ENCODE measurements at places on chromosomes 16 and 17.

DNA sequence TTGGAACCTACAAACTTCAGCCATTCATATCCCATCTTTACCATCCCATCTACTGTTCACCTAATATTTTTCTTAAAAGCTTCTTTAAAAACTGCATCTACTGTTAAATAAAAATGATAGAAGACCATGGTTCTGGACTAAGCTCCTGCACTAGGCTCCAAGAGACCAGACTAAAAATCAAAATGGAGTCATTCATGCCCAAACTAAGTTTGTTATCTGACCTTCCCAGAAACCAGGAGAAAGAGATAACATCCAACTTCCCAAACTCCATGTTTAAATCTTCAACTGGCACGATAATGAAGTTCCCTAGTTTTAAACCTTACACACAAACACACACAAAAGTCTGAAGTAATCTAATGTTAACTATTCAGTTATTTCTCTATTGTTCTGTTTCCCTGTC lies 13.8 kb downstream of the DCUN1D3 start:
- no peak for DNase-seq

DNA sequence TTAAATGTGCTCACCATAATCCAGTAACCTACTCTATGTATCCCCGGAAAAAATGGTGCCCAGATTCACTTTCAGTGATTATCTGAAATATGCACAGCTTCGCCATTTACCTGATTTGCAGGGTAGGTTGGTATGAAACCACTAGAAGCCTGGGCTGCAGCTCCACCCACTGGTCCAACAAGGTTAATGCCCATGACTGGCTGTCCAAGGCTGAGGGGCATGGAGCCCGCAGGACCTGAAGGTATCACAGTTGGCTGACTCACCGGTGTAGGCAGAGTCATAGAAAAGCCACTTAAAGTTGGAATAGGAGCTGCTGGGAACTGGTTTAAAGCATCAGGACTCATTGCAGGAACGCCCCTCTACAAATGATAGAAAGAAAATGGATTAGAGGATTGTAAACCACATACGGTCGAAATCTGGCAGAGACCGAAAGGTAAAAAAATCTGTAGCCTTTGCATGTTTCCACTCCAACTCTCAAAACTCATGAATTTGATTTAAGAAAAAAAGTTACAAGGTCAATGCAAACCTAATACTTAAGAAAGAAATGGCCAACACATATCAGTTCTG lies 38.6 kb downstream of the SYNRG start:
- no peak for DNase-seq

- DNase-seq, result no peak
Measured at GRCh38 chr17:68684949-68685357, 83.8 kb upstream of the FAM20A start.

- no peak for DNase-seq
Measured at GRCh38 chr17:37490638-37491614, 1.2 kb downstream of the DUSP14 start.

DNA sequence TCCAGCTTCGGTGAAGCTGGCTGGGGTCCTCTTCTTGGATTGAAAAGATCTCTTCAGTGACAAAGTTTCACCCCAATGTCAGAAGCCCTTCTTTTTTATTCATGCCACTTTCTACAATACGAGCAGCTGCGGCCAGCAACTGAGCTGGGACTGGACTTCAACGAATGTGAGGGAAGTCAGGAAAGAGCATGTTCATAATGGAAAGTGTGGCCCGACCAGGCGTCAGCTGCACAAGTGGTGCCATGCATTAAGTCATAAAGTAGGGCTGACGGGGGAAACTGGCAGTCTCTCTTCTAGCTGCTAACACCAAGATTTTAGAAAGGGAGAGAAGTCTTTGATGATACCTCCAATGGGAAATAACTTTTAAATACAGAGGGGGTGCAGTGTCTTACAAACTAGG lies 192.6 kb downstream of the PARN start:
- DNase-seq, result no peak

DNA sequence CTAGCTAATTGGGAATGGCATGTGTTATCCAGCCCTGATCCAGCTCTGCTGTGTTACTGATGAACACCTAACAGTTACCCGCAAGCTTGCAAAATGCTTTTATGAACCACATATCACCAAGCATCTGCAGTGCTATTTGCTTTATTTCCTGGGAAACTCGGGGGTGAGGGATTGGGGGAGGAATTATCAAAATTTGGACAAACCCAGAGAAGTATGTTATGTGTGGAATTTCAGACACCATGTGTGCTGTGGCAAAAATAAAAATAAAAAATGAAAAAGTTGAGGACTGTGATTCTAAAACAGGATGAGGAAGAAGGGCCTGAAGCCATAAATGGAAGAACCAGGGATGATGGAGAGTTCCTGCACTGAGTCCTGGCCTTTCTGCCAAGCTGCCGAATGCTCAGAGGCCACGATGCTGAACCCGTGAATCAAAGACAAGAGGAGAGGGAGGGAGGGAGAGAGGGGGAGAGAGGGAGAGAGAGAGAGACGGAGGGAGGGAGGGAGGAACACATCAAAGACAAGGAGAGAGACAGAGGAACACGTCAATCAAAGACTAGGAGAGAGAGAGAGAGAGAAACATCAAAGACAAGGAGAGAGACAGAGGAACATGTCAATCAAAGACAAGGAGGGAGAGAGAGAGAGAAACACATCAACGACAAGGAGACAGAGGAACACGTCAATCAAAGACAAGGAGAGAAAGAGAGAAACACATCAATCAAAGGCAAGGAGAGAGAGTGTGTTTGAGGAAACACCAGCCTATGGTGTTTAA lies 89.8 kb downstream of the MRM3 start:
- DNase-seq, result no peak

GRCh38 chr16:81136390-81137335 lies 40.5 kb upstream of the GCSH start:
- DNase-seq, result no peak

GRCh38 chr16:1613728-1614455 lies 1.7 kb downstream of the CRAMP1 start:
- no peak for DNase-seq

GRCh38 chr17:44627513-44628242 lies 28.6 kb upstream of the MEIOC start:
- DNase-seq, result no peak

- no peak for DNase-seq
Measured at GRCh38 chr17:29610395-29610794, 12.3 kb downstream of the CORO6 start.

DNA sequence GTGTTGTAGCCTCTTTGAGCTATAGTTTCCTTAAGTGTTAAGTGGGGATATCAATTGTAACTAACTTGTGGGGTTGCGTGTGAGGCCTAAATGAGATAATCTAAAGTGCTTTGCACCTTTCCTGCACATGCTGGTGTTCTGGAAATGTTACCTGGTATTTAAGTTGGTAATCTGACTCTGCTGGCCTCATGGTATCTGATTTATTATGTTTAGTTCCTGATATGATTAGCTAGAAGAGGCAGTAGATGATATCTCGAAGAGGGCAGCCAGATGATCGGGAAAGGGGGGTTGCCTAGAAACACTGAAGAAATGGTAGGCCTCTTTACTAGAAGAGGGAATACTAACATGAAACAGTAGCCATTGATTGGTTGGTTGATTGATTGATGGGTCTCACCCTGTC lies 65.4 kb upstream of the CLEC18A start:
- DNase-seq, result no peak

DNA sequence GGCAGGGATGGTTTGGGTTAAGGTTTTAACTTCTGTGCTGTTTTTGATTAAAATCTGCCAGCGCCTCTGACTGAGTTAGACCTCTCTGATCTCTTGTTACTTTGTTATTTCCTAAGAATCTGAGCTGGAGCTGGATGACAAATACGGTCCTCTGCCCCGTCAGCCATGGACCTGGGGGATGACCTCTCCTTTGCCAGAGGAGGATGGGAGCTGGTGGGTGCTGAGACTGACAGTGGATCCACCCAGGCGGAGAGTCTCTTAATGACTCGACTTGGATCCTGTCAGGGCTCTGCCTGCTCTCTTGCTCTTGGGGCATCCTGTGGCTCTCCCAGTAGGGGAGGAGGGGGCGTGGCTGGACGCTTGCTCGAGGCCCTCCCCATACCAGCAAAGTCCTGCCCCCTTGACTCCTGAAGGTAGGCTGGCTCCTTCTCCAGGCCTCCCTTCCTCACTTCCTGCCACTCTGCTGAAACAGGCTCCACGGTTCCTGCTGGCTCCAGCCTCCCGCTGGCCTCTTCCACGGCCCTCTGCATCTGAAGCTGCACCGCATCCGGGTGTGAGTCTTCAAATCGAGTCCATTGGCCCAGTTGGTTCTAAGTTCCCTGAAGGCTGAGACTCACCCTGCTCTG lies 24.8 kb upstream of the MAP3K14 start:
- DNase-seq, result no peak

GRCh38 chr16:57092786-57093411 lies 516 bp downstream of the CPNE2 start:
- DNase-seq, result no peak

- DNase-seq, result no peak
Measured at GRCh38 chr16:4500272-4500671, 24.1 kb downstream of the HMOX2 start.

GRCh38 chr17:79803997-79804855 lies 7.3 kb upstream of the CBX8 start:
- no peak for DNase-seq

DNA sequence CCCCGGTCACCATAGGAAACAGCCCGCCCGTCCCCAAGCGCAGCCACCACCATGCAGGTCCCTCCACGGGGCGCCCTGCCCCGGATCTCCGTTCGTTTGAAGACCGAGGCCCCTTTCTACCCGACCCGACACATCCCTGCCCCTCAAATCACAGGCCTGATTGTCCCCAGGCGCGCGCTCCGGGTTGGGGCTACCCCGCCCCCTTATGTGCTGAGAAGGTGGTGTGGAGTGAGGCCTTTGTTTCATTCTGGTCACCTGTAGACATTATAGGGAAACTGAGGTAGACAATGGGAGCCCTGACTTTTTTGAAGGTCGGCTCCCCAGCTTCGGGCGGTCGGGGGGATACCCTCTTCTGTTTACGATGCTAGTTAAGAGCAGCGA lies 763 bp upstream of the ACTG1 start:
- DNase-seq, result no peak

- no peak for DNase-seq
Measured at GRCh38 chr16:12613131-12613991, 190.3 kb downstream of the CPPED1 start.

GRCh38 chr17:48530887-48531272 lies at the start of gene HOXB1:
Gene HOXB1 (minus strand): TSS chr17:48531011. CDS start chr17:48530904, 107 bp downstream.
- DNase-seq, result no peak

DNA sequence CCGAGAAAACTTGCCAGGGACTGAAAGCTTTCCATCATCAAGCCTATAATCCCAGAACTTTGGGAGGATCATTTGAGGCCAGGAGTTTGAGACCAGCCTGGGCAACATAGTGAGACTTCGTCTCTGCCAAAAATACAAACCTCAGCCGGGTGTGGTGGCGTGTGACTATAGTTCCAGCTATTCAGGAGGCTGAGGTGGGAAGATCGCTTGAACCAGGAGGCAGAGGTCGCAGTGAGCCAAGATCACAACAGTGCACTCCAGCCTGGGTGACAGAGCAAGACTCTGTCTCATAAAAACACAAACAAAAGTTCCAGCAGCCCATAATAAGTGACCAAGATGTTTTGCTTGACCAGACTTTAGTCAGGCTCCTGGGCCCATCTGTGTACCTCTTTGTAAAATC lies 1.9 kb downstream of the MEAK7 start:
- no peak for DNase-seq
